Activated CD4-positive, CD25-positive, alpha-beta regulatory T cell treated with anti-CD3 and anti-CD28 coated beads, Interleukin-2, amount 50 U/mL, for 24 hours (primary cell): ENCODE measurements at places on chromosomes 11 and 22.
A peak's percentile ranks its signal among the peaks of the same experiment; 100 is the strongest.

DNA sequence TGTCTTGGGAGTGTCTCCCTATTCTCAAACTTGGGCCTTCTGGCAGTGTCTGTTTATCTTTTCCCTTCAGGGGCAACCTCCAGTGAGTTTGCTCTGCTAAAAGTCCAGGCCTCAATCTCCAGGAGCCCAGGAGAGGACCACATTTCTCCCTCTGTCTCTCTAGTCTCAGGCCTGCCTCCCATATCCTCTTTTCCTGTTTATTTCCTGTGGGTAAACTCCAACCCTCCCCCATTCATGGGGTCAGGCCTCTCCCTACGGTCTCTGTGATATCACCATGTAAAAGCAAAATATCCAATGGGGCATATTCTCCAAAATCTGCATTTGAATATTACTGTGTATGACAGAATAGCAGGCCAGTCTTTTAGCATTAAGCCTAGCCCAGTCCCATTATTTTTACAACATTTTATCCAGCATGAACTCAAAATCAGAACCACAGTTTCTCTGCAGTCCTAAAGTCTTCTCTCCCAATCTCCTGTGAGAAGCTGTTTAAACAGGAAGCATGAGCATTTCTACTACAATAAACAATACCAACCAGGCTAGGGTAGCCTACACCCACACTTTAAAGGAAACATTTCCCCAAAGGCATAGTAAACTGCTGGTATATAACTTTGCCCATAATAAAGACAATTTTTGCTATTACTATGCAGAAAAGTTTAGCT is 18.0 kb upstream of the TMEM135 start:
- no peak for ATAC-seq

DNA sequence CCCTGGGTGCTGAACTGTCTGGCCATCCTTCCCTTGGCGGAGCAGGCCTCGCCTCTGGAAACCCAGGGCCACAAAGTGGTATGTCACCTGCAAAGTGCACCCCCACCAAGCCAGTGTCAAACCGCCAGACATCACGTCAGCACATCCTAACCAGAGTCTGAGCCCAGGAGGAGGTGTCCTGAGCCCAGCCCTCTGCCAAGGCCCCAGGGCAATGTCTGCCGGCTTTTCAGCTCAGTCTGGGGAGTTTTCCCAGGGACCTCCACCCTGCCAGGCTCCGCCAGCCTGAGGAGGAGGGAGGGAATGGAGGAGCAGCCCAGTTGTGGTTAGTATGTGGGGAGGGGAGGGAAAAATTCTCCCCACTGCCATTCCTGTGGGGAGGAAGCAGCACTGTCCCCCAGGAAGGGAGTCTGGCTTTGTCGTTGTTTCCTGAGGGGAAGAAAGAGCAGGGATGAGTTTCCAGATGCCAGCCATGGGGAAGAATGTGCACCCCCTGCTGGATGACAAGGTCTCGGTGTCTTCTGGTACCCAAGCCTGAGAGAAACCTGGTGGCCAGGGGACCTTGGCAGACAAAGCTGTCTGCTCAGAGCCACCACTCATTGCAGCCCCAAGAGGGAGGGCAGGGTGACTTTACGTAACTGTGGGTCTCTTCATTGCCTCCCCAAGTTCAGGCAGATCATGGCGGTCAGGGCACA is 81.4 kb upstream of the CD82 start:
- ATAC-seq, result no peak

DNA sequence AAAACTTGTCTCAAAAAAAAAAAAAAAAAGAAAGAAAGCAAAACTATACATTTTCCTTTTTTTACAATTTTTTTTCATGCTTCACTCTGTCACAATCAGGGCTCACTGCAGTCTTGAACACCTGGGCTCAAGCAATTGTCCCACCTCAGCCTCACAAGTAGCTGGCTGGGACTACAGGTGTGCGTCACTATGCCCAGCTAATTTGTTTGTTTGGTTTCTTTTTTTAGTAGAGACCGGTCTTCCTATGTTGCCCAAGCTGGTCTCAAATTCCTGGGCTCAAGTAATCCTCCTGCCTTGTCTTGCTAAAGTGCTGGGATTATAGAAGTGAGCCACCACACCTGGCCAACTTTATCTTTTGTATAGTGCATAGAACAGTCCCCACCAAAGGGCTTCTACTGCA is 15.0 kb upstream of the CXCR5 start:
- no peak for ATAC-seq

DNA sequence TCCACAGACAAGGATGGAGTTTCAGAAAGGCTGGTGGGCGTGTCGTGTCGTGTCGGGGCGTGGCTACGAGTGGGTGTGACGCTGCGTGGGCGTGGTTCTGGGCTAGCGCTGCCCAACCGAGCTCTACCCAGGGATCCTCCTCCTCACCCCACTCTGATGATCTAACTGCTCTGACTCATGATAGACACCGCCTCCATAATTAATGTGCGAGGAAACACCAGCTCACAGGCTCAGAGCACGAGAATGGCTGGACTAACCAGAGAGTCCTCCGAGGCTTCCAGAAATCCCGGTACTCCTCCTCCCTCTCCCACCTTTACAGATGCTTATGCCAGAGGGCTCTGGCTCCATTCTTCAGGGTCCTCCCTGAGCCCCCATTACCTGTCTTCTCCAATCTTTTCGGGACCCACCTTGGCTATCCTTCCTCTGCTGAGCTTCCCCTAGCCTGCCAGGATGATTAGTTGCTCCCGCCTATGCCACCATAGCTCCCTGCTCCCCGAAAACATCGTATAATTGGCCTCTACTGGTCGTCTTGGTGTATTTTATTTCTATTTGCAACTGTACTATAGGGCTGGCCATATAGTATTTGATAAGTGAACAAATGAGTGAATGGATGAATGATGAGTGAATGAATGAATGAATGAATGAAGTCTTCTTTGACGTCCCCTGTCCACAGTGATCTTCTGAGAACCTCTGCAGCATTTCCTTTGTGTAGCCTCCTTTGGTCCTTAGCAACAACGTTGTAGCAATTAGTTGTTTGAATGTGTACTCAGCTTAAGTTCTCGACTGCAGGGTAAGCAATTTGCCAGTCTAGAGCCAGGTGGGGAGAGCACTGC is 21.7 kb downstream of the TMPRSS13 start:
- peak; percentile 99 for ATAC-seq
